Esophagus muscularis mucosa (tissue), 4 donors: ENCODE measurements at places on chromosomes 5 and 9. TPM values are rescaled to one million over a fixed set of nuclear protein-coding genes. Genes with fewer than 3 reads are reported as not detected.

The DMGDH gene
- total RNA-seq, result 3.3 TPM

The MAPK9 gene
- 37.8 TPM for total RNA-seq

The CAVIN4 gene
- 0.33 TPM for total RNA-seq

The SPINK6 gene
- total RNA-seq, result not detected

The SHISAL2B gene
- not detected for total RNA-seq

The SPATA31A3 gene
- not detected for total RNA-seq
